H9 (cell line): ENCODE measurements at places on chromosomes 3 and 15.
A peak's percentile ranks its signal among the peaks of the same experiment; 100 is the strongest.

DNA sequence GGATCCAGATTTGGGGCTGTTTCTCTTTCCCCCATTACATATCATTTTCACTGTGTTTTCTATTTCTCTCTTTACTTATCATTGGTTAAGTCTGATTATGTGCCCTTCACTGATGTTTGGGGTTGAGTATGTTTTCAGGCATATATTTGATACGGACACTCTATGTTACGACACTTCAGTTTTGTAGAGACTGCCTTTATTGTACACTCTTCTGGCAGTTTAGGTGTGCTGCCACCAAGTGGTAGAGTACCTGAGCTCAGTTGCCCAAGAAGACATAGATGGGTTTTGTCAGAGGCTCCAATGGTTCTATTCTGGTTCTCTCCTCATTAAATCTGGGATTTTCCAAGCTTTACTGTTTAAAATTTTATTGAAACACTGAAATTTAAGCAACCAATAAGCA lies 255.0 kb upstream of the ROPN1 start:
- no peak for DNase-seq

- DNase-seq, result no peak
These were observed 4.2 kb downstream of the SLC25A20 start for GRCh38 chr3:48894516-48894915.

DNA sequence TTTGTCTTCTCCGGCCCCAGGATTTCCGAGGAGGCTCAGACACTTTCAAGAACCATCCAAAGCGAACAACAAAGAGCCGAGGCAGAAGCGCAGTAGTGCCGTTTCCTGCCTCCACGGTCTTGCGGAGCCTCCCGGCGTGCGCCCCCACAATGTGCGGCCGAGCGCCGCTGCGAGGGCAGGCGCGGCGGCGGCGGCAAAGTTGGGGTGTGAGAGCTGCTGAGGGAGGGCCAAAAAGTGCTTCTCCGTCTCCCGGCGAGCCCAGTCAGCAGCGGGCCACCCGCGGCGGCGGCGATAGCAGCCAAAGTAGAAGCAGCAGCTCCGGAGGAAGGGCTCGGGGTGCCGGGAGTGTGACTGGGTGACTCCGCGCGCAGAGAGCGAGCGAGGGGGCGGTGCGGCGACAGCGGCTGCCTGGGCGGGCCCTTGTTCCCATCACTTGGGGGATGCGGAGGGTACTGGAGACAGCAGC lies 749.1 kb downstream of the ROBO1 start:
- DNase-seq, result peak; percentile 59

- DNase-seq, result peak; percentile 65
These were observed 885.4 kb downstream of the PDCD6IP start for GRCh38 chr3:34683851-34684250.
